ENCODE measurements at places on chromosomes 1 and 21. TPM values are rescaled to one million over a fixed set of nuclear protein-coding genes. Genes with fewer than 3 reads are reported as not detected.

The LMX1A gene
- not detected for total RNA-seq

The PRAMEF15 gene
- not detected for total RNA-seq

GRCh38 chr1:67347688-67348472 lies 40.2 kb downstream of the IL12RB2 start:
- no peak overlapping the region for H3K27ac ChIP-seq
- H3K36me3 ChIP-seq, result no peaks in the 10 kb centered on the region
- H3K4me3 ChIP-seq, result no peak overlapping the region
- H3K4me1 ChIP-seq, result no peaks in the 10 kb centered on the region
- peaks cover 1% of the 10 kb centered on the region for H3K27me3 ChIP-seq
- no peak for DNase-seq

The NCAM2 gene
- 4.4 TPM for total RNA-seq

The C1orf105 gene
- total RNA-seq, result not detected

The EEIG2 gene
- total RNA-seq, result 13.6 TPM

The BNIPL gene
- total RNA-seq, result 0.29 TPM

DNA sequence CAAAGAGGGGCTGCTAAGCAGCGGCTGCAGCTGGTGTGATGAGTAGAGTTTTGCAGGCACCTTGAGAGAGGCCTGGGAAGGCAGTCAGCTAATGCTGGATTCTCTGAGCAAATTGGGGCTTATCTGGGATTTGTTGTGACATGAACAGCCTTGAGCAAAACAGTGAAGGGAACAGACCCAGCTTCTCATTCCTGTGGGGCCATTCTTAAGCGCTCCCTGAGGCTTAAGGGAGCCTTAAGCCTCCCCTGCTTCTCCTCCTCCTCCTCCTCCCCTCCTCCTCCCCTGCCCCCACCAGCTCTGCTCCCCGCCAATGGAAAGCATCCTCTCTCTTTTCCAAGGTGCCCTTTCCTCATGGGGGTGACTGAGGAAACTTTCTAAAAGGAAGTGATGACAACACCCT lies 21.3 kb downstream of the HMGCS2 start:
- no peak overlapping the region for H3K27ac ChIP-seq
- no peaks in the 10 kb centered on the region for H3K27me3 ChIP-seq
- H3K4me1 ChIP-seq, result no peaks in the 10 kb centered on the region

DNA sequence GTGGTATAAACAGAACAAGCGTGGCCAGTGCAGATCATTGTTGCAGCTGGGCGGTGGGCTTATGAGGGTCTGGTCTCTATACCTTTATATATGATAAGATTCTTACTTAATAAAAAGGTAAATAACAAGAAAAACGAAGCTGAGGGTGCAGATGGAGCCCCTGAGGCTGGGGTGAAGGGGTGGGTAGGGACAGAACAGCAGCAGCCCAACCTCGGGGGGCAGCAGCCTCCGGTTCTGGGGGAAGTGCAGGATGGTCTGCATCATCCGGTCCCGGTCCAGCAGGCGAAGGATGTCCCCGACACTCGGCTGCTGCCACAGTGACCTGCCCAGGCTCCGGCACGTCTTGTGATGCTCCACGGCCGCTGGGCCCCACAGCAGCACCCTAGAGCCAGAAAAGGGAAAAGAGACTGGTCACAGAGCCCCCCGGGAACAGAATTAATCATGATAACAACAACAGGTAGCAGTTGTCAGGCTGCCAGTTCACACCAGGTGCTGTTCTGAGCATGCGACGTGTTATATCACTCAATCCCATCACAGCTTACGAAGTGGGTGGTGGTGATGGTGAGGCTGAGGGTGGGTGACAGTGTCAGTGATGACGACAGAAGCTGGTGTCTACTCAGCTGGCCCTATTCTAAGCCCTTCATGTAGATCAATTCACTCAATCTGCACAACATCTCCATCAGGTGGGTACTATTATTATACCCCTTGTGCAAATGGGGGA lies 35.5 kb downstream of the MRAP start:
- no peak for DNase-seq
- peaks cover 6% of the 10 kb centered on the region for H3K36me3 ChIP-seq
- no peaks in the 10 kb centered on the region for H3K27me3 ChIP-seq
- no peak overlapping the region for H3K27ac ChIP-seq
- H3K4me1 ChIP-seq, result peaks cover 2% of the 10 kb centered on the region
- H3K4me3 ChIP-seq, result no peak overlapping the region

The TMEM125 gene
- total RNA-seq, result not detected

The LPAR3 gene
- 0.10 TPM for total RNA-seq

DNA sequence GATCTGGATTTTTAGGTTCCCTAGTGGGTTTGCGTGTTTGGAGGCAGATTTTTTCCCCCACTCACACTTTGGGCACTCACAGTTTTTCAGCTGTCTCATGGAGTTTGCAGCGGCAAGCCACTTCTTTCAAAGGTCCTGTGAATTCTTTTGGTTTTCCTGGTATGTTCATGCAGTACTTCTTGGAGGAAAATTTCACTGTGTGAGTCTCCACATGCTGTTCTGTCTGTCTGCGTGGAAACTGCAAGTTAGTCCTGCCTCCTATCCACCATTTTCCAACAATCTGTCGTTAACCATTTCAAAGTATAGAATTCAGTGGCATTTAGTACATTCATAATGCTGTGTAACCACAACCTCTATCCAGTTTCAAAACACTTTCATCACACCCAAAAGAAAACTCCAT lies 793 bp upstream of the FMO1 start:
- no peaks in the 10 kb centered on the region for H3K4me1 ChIP-seq
- H3K36me3 ChIP-seq, result no peaks in the 10 kb centered on the region
- no peak overlapping the region for H3K4me3 ChIP-seq
- DNase-seq, result no peak
- no peaks in the 10 kb centered on the region for H3K27me3 ChIP-seq

DNA sequence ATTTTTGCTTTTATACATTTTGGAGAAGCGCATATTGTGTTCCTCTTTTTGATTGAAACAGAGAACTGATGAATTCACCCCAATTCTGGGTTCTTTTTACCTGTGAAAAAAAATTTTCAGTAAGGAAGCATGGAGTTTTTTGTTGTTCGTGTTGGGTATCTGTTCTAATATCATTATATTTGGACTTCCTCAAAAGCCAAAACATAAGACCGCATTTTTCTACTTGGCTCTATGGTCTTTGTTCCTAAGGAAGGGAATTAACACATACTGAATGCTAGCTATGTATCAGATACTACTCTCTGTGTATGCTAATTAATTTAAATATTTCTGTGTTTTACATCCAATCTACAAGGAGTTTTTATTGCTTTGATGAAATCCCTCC lies 12.9 kb downstream of the EPB41 start:
- no peaks in the 10 kb centered on the region for H3K4me1 ChIP-seq
- no peaks in the 10 kb centered on the region for H3K27me3 ChIP-seq
- no peak overlapping the region for H3K27ac ChIP-seq
- no peak overlapping the region for H3K4me3 ChIP-seq
- DNase-seq, result no peak
